ENCODE measurements at places on chromosomes 6 and 20.

DNA sequence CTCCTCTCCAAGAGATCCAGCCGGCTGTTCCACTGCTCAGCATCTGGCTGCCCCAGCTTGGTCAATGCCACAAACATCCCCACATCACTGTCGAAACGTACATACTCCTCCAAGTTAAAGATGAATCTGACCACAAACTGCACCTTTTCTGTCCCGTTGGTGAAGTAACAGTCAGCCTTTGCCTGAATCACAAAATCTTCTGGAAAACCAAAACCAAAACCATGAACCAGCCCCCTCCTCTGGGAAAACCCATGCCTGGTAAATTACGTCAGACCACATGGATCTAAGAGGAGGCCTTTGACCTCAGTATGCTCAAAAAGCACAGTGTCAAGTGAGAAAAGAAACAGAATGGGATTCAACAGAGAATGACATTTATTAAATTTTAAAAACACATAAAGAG is 1.7 kb downstream of the HLA-DOB start:
- no peak for DNase-seq

- DNase-seq: no peak
Measured at GRCh38 chr6:27043244-27043643, 204.3 kb upstream of the PRSS16 start.

DNA sequence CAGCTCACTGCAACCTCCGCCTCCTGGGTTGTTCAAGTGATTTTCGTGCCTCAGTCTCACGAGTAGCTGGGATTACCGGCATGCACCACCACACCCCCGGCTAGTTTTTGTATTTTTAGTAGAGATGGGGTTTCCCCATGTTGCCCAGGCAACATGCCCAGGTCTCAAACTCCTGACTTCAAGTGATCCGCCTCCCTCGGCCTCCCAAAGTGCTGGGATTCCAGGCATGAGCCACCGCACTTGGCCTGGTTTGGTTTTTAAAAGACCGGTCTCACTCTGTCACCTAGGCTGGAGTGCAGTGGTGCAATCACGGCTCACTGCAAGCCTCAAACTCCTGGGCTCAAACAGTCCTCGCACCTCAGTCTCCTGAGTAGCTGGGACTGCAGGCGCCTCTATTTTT is 40.1 kb downstream of the VSTM2L start:
- DNase-seq: no peak

- no peak for DNase-seq
Measured at GRCh38 chr6:20458027-20458894, 56.6 kb downstream of the E2F3 start.

- DNase-seq: no peak
Measured at GRCh38 chr20:10178727-10179313, 39.8 kb upstream of the SNAP25 start.

DNA sequence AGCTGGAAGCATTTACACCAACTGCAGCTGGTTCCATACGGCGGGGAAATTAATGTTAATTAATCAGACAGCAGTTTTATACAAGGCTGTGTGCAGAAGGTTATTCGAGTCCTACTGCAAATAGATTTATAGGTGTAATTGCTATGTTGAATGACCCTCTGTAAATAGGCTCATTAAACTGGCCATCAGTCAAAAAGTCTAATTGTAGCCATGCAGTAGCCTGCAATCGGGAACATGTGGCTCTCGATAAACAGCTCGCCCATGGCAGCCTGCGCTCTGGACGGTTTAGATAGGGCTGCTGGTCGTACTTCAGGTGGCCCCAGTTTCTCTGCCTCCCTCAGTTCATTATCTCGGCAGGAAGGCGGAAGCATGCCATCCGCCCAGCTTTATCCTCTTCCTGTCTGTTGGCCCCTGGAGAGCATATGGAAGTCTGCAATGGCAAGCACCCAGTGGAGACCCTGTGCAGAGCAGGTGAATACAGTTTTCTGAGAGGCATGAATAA is 143.2 kb downstream of the MBOAT1 start:
- no peak for DNase-seq

DNA sequence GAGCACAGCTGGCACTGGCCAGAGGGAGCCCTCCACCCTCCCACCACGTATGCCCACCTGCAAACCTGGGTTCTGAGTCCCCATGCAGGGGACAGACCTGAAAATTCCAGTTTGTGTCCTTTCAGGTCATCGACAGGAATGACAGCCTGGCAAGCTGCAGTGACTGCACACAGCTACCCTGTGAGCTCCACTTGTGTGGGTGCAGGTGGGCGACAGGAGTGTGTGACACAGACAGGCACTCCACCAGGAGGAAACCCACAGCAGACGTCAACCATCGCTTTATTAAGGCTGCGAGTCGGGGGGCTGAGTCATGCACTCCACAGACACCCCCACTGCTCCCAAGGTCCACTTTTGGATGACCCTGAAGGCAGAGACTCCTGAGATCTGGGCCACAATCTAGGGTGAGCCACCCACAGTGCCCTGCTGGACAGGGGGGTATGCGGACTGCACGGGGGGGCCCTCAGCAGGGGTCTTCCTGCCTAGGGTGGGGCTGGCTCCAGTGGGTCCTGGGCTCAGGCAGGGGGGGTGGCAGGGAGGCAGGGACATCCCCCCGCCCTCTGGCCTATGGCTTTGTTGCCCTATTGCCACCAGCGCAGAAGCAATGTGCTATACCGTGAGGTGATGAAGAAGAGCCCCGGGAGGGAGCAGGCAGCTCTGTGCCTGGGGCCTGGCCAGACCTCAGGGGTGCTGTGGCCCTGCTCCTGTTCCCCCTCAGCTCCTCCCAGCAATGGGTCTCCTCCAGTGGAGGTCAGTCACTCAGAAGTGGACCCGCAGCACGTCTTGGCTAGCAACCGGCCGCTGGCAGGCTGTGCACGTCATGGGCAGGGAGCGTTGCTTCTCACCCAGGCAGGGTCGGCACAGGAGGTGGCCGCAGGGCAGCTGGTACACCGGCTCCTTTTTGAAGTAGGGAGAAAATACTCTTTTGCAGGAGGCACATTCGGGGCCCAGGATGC is 25.1 kb upstream of the AVP start:
- DNase-seq: no peak

- no peak for DNase-seq
Measured at GRCh38 chr6:163748886-163749285, 334.4 kb downstream of the QKI start.

GRCh38 chr6:114068116-114068515 is 97.2 kb upstream of the HDAC2 start:
- no peak for DNase-seq

GRCh38 chr6:170583756-170584180 is 669 bp downstream of the PDCD2 start:
- no peak for DNase-seq

GRCh38 chr6:137148306-137149034 is 25.0 kb downstream of the IL22RA2 start:
- no peak for DNase-seq

- DNase-seq: no peak
Measured at GRCh38 chr6:162538643-162539064, 188.9 kb downstream of the PRKN start.

- no peak for DNase-seq
Measured at GRCh38 chr6:166830185-166830890, 126.0 kb downstream of the RNASET2 start.

GRCh38 chr6:16760516-16761470 is at the start of gene ATXN1:
Gene ATXN1 (minus strand): TSS chr6:16761460.
- peak; percentile 26 for DNase-seq

GRCh38 chr20:1313236-1313964 is 15.5 kb downstream of the SDCBP2 start:
- DNase-seq: peak; percentile 68

DNA sequence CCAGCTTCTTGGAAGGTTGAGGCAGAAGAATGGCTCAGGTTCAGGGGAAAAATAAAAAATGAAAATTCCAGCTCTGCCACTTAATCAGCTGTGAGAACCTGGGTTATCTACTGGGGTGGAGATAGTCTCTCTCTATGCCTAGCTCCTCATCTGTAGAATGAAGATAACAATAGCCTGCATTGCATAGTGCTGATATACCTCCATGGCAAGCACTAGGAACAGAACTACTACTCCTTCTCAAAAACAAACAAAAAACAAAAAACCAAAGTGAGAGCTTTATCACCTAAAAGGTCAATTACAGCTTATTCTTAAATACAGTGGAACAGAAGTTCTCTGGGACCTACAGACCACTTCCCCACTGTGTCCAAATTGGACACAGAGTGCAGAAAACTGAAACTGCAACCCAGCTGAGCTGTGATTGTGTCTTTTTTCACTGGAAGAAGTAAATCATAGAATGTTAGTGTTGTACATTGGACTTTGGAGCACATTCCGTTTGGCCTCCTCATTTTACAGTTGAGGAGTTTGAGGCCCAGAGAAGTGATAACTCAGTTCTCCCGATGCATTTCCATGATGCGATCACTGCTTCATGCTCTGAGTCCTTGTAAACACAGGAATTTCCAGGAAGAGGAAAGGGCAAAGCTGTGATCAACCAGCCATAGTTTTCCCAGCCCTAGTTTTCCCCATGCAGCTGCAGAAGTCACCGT is 23.3 kb downstream of the MTFR2 start:
- no peak for DNase-seq

GRCh38 chr6:44166116-44166515 is 7.5 kb downstream of the CAPN11 start:
- DNase-seq: no peak

DNA sequence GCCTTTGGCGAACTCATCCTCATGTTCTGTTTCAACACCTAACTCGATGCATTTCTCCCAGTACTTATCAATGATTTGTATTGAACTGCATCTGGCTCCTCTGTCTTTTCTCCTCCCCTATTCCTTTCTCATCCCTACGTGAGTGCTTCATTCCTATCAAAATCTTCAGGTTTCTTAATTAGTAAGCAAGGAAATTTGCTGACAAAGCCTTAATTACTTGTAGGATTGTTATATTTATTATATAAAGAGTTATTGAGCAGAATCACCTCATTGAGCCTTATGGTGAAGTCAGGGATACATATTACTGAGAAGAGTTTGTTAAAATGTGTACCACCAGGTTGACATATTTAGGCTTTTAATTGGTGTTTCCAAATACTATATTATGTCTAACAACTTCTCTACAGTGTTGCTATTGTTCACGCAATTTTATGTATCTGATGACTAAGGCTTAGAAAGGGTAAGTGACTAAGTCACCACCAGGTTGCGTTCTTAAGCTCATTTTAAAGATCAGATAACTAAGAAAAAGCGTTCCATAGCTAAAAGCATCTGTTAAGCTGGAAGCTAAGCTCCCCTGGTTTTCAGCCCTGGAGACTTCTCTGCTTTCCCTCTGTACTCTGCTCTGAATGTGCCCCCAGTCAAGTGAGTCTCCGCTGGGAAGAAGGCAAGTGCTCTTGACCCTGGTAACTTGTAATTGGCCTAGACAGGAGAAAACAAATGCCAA is 18.9 kb downstream of the SCGN start:
- no peak for DNase-seq

GRCh38 chr20:38674765-38675133 is 49.5 kb upstream of the SLC32A1 start:
- no peak for DNase-seq

DNA sequence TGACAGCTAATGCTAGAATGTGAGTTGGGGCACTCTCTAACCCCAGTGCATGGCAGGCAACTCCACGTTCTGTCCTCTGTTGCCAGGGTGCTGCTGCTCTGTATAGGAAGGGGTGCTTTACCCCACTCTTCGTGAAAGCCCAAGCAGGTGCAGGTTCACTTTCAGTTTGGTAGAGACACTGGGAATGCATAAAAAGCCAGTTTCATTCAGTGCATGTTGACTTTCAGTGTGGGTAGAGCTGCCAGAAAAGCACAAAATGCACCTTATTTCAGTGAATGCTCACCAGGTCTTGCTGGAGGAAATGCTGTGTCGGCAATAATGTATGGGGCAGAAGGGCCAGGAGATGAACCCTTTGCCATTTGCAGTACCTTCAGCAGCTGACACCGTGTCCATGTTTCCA is 62.1 kb upstream of the ADGRB3 start:
- no peak for DNase-seq

GRCh38 chr6:123518441-123519188 is 118.1 kb downstream of the TRDN start:
- DNase-seq: no peak

- no peak for DNase-seq
Measured at GRCh38 chr6:114605656-114606055, 262.8 kb upstream of the HS3ST5 start.

DNA sequence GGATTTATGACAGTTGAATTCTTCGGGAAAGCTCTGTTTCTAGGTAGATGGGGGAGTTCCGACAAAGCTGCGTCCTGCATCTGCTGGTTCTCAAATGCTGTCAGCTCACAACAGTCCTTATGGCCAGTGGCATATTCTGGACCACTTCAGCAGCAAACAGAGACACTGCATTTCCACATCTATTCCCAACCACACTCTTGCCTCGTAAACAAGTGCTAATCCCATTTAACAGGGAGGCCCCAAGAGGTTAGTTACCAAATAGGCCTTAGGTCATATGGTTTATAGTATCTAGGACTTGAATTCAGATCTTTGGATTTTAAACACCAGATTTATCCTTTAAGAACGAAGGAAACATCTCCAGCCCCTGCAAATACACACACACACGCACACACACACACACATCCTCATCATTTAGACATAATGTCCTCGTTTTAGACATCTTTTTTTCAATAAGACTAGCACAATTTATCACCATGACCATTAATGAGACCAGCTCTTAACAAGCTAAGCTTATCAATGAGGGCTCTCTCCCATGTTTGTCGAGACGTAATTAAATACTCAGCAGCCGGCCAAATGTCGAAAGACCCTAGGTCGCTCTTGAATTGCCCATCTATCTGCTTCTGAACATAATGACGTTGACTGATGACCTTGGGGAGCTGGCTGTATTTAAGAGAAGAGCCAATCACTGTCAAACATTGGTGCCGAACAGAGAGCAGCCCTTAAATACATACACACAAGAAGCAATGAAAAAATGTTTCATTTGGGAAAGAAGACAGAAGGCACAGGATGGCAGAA is 84.5 kb downstream of the PSMG4 start:
- DNase-seq: no peak

DNA sequence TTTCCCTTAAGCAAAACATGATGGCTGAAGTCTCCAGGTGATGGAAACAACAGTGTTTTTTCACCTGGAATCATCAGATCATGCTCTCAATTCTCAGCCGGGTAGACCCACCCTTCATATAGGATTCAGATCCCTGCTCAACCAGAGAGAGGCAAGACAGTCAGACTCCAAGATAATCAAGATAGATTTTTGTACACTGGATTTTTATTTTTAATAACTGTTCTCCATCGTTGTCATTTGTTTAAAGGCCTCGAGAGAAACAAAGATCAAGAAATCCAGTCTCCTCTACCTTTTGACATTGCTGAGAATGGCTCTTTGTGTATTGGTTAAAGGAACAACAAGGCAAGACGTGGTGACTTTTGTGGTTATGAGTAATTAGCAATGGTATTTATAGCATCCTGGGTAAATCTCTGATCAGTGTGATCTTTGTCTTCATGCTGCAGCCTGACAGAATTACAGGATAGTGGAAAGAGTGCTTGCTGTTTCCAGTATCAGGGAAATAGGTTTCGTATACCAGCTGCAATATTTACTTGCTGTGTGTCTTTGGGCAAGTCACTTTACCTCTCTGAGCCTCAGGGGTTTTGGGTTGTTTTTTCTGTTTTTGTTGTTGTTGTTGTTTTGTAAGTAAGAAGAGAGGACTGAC is 29.9 kb downstream of the ID4 start:
- DNase-seq: no peak
